B cell (primary cell): ENCODE measurements at places on chromosomes 16 and 17. TPM values are rescaled to one million over a fixed set of nuclear protein-coding genes. Genes with fewer than 3 reads are reported as not detected.

Gene PHOSPHO1
- total RNA-seq: 0.15 TPM in 1 of 2 replicates, not detected in the other

Gene TMEM100
- total RNA-seq: not detected in 2 replicates

Gene TRIM47
- 5.3 and 6.4 TPM in 2 replicates for total RNA-seq

Gene CDRT15L2
- not detected in 2 replicates for total RNA-seq

Gene RPL13
- total RNA-seq: 3,172 and 3,184 TPM in 2 replicates

Gene STRADA
- total RNA-seq: 87.4 and 93.2 TPM in 2 replicates

Gene STX4
- total RNA-seq: 111 and 120 TPM in 2 replicates

Gene LGALS3BP
- 1.8 and 4.2 TPM in 2 replicates for total RNA-seq

Gene RASL10B
- 1.2 TPM in 1 of 2 replicates, not detected in the other for total RNA-seq

Gene LRRC37A
- total RNA-seq: 22.1 and 24.8 TPM in 2 replicates

Gene MT4
- total RNA-seq: not detected in 2 replicates

Gene HAPSTR1
- 99.2 and 101 TPM in 2 replicates for total RNA-seq

Gene DNAJA3
- 59.3 and 68.1 TPM in 2 replicates for total RNA-seq

Gene TOP2A
- 3.0 and 3.1 TPM in 2 replicates for total RNA-seq
